GM12878 (cell line): ENCODE measurements at places on chromosomes 1 and 21. TPM values are rescaled to one million over a fixed set of nuclear protein-coding genes. Genes with fewer than 3 reads are reported as not detected.

The SLC45A1 gene
- total RNA-seq: 0.18 and 0.29 TPM in 2 replicates

The ROR1 gene
- 0.05 and 0.08 TPM in 2 replicates for total RNA-seq

The KRTAP19-4 gene
- not detected in 2 replicates for total RNA-seq

The OXCT2 gene
- total RNA-seq: 0.98 and 1.9 TPM in 2 replicates

The CCDC185 gene
- not detected in 2 replicates for total RNA-seq

The PAX7 gene
- not detected in 2 replicates for total RNA-seq

The LGR6 gene
- not detected in 2 replicates for total RNA-seq

The TCHH gene
- total RNA-seq: not detected in 2 replicates

The ST6GALNAC3 gene
- 0.19 and 0.26 TPM in 2 replicates for total RNA-seq

DNA sequence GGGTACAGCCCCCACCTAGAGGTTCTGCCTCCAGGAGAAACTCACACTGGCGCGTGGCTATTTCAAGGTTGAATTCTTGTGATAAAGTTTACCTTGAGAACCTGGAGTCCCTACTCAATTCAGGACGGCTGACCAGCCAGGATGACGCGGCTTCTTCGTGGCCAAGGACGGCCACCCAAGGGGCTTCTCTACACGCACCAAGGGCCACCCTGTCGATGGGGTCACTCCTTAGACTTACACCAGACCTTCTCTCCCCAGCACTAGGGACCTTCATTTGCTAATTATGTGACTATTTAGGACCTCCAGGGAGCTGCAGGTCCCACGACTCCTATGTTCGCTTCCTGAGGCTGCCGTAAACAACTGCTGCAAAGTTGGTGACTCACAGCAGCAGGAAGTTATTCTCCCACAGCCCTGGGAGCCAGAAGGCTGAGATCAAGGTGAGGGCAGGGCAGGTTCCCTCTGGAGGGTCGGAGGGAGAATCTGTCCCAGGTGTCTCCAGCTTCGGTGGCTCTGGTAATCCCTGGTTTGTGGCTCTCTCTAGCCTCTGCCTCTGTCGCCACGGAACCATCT is 135.9 kb downstream of the NPHP4 start:
- H3K36me3 ChIP-seq: no peaks in the 10 kb centered on the region
- no peak for DNase-seq
- H3K4me1 ChIP-seq: no peaks in the 10 kb centered on the region
- H3K27ac ChIP-seq: no peak overlapping the region
- no peaks in the 10 kb centered on the region for H3K27me3 ChIP-seq

DNA sequence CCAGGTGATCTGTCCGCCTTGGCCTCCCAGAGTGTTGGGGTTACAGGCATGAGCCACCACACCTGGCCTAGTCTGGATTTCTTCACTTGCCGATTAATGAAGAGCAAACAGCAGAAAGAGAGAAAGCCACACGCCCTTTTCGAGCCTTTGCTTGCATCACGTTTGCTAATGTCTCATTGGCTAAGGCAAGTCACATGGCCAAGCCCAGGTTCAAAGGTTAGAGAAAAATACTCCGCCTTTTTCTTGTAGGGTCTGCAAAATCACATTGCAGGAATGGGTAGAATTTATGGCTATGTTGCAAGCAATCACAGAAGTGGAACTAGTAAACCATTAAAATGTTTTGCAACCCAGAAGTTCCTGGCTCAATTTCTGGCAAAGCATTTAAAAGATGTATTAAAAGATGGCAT is 26.8 kb upstream of the BACH1 start:
- DNase-seq: no peak
- H3K27ac ChIP-seq: no peak overlapping the region
- no peak overlapping the region for H3K4me3 ChIP-seq
- H3K27me3 ChIP-seq: no peaks in the 10 kb centered on the region
- no peaks in the 10 kb centered on the region for H3K36me3 ChIP-seq
- H3K4me1 ChIP-seq: no peaks in the 10 kb centered on the region

DNA sequence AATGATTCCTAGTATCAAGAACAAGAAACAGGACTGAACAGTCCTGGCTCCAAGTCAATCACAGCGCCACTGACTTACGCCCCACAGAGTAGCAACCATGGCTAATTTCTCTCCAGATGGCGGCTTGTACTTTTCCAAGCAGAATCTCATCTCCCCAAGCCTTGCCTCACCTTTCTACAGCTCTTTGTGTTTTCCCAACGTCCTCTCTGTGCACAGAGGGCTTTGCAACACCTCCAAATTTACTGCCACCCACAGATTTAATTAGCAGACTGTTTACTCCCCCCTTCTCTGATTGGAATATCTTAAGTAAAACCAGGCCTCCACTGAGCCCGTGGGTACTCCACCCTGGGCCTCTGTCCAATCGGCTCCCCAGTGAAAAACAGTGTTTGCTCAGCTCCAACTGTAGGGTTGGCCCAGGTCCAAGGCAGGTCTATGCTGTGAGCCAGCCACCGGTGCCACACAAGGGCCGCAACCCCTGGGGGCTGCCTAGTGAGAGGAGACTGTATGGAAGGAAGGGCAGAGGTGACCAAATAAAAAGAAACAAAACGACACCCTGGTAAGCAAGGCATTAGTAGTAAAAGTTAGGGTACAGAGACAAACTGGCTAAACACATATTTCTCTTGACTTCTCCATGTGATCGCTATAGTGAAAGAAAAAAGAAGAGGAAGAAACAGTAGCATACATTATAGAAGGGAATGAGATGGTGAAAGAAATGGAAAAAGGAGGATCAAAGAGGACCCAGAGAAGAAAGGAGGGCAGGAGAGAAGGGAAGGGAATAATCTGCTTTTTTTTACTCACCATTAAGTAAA is 128.4 kb upstream of the SOD1 start:
- H3K4me3 ChIP-seq: no peak overlapping the region
- H3K4me1 ChIP-seq: no peaks in the 10 kb centered on the region
- no peaks in the 10 kb centered on the region for H3K27me3 ChIP-seq
- DNase-seq: no peak
- no peaks in the 10 kb centered on the region for H3K36me3 ChIP-seq
- no peak overlapping the region for H3K27ac ChIP-seq

DNA sequence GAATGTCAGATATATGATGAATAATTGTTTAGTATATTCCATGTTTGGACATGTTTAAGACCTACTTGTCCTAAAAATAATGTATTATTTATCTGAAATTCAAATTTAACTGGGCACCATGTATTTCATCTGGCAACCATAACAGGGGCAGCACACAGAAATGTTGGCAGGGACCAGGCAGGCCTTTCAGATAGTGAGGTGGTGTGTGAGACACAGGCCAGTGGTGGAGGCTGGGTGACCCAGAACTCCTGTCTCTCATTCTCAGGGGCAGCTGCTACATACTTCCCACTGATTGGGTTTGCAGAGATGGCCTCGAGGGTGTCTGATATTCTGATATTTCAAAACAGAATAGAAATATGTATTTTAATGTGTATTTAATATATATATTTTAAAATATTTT is 1.3 kb upstream of the FASLG start:
- no peaks in the 10 kb centered on the region for H3K27me3 ChIP-seq
- DNase-seq: no peak
- H3K4me1 ChIP-seq: no peaks in the 10 kb centered on the region
- no peak overlapping the region for H3K27ac ChIP-seq
- H3K4me3 ChIP-seq: no peak overlapping the region

GRCh38 chr1:213969958-213970555 is 17.7 kb upstream of the PROX1 start:
- H3K36me3 ChIP-seq: no peaks in the 10 kb centered on the region
- no peaks in the 10 kb centered on the region for H3K4me1 ChIP-seq
- no peak overlapping the region for H3K4me3 ChIP-seq
- no peaks in the 10 kb centered on the region for H3K27me3 ChIP-seq
- DNase-seq: no peak

- H3K4me1 ChIP-seq: no peaks in the 10 kb centered on the region
- no peaks in the 10 kb centered on the region for H3K27me3 ChIP-seq
- H3K27ac ChIP-seq: no peak overlapping the region
- H3K36me3 ChIP-seq: peaks cover 1% of the 10 kb centered on the region; the same call in 1 of the 2 replicates
- H3K4me3 ChIP-seq: no peak overlapping the region
- no peak for DNase-seq
Observed at GRCh38 chr1:181777812-181778211, 283.7 kb downstream of the ZNF648 start.

DNA sequence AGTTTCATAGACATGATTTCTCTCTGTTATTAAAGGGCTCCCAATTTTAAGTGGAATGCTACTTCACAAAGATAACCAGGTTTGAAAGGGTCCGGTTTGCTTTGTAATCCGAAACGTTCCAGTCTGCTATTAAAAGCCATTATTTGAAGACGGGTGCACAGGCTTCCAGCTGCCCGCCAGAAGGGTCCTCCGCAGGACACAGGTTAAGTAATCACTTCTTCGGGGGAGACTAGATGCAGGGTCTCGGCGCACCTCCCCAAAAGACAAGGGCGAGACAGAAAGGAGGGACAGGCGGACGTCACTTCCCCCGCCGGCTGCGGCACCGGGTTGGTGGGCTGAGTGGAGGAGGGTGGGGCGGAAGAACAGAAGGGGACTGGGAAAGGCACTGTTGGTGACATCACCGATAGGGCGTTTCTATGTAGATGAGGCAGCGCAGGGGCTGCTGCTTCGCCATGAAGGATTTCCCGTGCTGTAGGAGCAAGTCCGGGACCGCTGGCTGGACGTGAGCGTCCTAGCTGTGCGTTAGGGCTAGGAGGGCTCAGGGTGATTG is 8.9 kb downstream of the RNU1-2 start:
- H3K4me3 ChIP-seq: peak overlapping the region; percentile 42
- H3K27me3 ChIP-seq: no peaks in the 10 kb centered on the region
- H3K27ac ChIP-seq: peak overlapping the region; percentile 100

DNA sequence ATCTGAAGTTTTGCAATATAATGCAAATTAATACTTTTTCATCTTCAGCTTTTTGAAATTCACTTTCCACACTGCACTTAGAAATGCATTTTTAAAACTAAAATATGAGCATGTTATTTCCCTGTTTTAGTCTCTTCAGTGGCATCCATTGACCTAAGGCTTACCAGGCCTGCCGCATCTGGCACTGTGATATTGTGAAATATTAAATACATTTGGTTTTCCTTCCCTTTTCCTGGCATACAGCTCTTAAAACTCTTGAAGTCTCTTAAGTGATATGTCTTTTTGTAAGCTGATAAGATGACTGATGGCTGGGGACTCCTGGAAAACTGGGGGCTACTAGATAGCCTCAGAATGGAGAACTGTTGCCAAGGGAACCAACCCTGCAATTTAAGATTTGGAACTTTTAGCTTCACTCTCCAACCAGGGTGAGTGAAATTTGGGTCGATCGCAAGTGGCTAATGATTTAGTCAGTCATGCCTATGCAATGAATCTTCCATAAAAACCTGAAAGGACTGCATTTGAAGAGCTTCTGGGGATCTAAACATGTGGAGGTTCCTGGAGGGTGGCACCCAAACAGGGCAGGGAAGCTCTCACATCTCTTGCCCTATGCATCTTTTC is 75.5 kb upstream of the PDC start:
- no peak overlapping the region for H3K27ac ChIP-seq
- H3K27me3 ChIP-seq: no peaks in the 10 kb centered on the region
- no peak for DNase-seq
- no peak overlapping the region for H3K4me3 ChIP-seq
- H3K4me1 ChIP-seq: no peaks in the 10 kb centered on the region
- H3K36me3 ChIP-seq: no peaks in the 10 kb centered on the region

GRCh38 chr1:103576065-103576464 is 4.7 kb downstream of the AMY2B start:
- H3K36me3 ChIP-seq: no peaks in the 10 kb centered on the region
- no peak overlapping the region for H3K27ac ChIP-seq
- no peaks in the 10 kb centered on the region for H3K27me3 ChIP-seq
- no peak for DNase-seq
- no peaks in the 10 kb centered on the region for H3K4me1 ChIP-seq

- H3K27ac ChIP-seq: peak overlapping the region; percentile 93
- no peaks in the 10 kb centered on the region for H3K36me3 ChIP-seq
- H3K4me3 ChIP-seq: peak overlapping the region; percentile 92
- H3K27me3 ChIP-seq: no peaks in the 10 kb centered on the region
Observed at GRCh38 chr1:235329139-235329902, 951 bp downstream of the GGPS1 start.

GRCh38 chr1:113146242-113147072 is 73.5 kb downstream of the LRIG2 start:
- no peaks in the 10 kb centered on the region for H3K4me1 ChIP-seq
- no peaks in the 10 kb centered on the region for H3K36me3 ChIP-seq
- H3K27ac ChIP-seq: no peak overlapping the region
- H3K4me3 ChIP-seq: no peak overlapping the region
- no peaks in the 10 kb centered on the region for H3K27me3 ChIP-seq

- DNase-seq: no peak
- H3K4me3 ChIP-seq: no peak overlapping the region
- no peak overlapping the region for H3K27ac ChIP-seq
- H3K27me3 ChIP-seq: no peaks in the 10 kb centered on the region; the same call in 1 of the 2 replicates
- no peaks in the 10 kb centered on the region; the same call in 1 of the 2 replicates for H3K4me1 ChIP-seq
Observed at GRCh38 chr21:41620982-41621381, 113.0 kb upstream of the TMPRSS2 start.

GRCh38 chr1:201883786-201884185 is 4.9 kb upstream of the SHISA4 start:
- no peak for DNase-seq
- no peaks in the 10 kb centered on the region for H3K36me3 ChIP-seq
- peaks cover 5% of the 10 kb centered on the region; the same call in 1 of the 2 replicates for H3K4me1 ChIP-seq
- H3K27me3 ChIP-seq: peaks cover 5% of the 10 kb centered on the region
- no peak overlapping the region for H3K4me3 ChIP-seq

GRCh38 chr1:235955777-235956176 is 89.1 kb upstream of the LYST start:
- H3K4me1 ChIP-seq: peaks cover 37% of the 10 kb centered on the region
- no peak overlapping the region for H3K27ac ChIP-seq
- no peaks in the 10 kb centered on the region for H3K36me3 ChIP-seq
- DNase-seq: no peak
- no peak overlapping the region for H3K4me3 ChIP-seq

DNA sequence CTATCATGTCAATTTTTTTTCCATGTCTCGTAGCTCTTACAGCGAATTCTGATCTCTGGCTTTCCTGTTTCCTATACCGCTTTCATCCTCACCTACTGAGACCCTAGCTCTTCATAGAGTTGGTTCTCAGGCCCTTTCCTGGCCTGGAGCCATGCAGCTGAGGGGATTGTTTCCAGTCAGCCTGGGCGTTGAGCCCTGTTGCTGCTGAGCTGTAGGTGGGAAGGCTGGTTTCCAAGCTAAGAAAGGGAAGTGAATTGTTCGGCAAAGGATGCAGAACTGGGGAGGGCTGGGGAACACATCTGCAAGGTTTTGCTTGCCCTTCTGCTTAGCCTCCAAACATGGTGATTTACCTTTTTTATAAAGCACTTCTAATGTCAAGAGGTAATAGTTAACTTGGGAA is 41.5 kb downstream of the SPATA46 start:
- no peaks in the 10 kb centered on the region for H3K4me1 ChIP-seq
- DNase-seq: no peak
- H3K27me3 ChIP-seq: no peaks in the 10 kb centered on the region
- no peak overlapping the region for H3K4me3 ChIP-seq

GRCh38 chr1:217435204-217435603 is 195.7 kb downstream of the GPATCH2 start:
- H3K4me1 ChIP-seq: no peaks in the 10 kb centered on the region
- no peak overlapping the region for H3K27ac ChIP-seq
- H3K36me3 ChIP-seq: peaks cover 3% of the 10 kb centered on the region; the same call in 1 of the 2 replicates

GRCh38 chr1:168520052-168520751 is 23.6 kb downstream of the XCL2 start:
- no peaks in the 10 kb centered on the region for H3K36me3 ChIP-seq
- DNase-seq: no peak
- peaks cover 10% of the 10 kb centered on the region for H3K4me1 ChIP-seq
- H3K4me3 ChIP-seq: no peak overlapping the region
- H3K27me3 ChIP-seq: no peaks in the 10 kb centered on the region; the same call in 1 of the 2 replicates
